ENCODE measurements at places on chromosomes 2 and 18.

DNA sequence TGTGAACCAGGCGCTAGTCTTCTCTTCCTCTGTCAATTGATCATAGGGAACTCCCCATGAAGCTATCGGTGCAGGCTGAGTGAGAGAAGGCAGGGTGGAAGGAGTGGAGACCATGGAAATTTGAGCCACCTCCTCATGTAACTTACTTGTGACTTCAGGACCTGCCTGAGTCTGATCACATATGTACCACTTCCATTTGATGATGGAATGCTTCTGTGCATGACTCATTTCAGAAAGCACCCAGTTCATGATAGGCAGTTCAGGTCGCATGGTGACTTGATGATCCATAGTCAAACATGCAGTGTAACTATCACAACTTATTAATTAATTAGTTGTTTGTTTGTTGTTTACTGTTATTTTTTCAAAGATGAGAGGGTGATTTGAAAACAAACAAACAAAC, 1296.7 kb downstream of the SUCLG1 start:
- no peak for DNase-seq

DNA sequence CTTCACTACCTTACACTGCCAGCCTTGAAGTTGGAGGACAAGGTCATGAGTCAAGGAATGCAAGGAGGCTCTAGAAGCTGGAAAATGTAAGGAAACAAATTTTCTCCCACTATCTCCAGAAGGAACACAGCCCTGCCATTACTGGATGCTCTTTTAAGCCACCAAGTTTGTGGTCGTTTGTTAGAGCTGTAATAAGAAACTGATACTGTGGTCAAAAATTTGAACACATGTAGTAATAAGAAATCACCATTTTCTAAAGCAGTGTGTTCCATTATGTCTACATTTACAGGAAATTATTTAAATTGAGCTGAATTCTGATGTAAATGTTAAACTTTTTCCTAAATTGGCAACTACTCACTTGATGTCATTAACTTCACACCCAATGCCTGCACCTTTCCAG, 729.0 kb downstream of the KCNJ3 start:
- DNase-seq, result no peak

DNA sequence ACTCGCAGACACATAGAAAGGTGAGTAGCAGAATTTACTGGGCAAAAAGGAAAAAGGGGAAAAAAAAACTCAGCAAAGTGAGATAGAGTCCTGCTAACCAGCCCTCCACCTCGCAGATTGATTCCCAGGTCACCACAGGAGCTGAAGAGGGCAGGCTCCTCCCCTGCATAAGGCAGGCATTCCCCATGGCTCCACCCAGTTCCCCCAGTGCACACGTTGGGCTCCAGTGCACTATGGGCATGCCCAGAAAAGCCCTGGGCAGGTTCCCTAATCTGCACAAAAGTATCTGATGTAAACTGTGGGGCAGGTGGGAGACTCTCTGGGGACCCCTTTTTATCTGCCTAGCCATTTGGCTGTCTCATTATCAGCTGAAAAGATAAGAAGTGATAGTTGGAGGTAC, 461.2 kb upstream of the TMEFF2 start:
- DNase-seq, result no peak

GRCh38 chr18:59704146-59704545, 6.9 kb upstream of the CCBE1 start:
- DNase-seq, result no peak

DNA sequence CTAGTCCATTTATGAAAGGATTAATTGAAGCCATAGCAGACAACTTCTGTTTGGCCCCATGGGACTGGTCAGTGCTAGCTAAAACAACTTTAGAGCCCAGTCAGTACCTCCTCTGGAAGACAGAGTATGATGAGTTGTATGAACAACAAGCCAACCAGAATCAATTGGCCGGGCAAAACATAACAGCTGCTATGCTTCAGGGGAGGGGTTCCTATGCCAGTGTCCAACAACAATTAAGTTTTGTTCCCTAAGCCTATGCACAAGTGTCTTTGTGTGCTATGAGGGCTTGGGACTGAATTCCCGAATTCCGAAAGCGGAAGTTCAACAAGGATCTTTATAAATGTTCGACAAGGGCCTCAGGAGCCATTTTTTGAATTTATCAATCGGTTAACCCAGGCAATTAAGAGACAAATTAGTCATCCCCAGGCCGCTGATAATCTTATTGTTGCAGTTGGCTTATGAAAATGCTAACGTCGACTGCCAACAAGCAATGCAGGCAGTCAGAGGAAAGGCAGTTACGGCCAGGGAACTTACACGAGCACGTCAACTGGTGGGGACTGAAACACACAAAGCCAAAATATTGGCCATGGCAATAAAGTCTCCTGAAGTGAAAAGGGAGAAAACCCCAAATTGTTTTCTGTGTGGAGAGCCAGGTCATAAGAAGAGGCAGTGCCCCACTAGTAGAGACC, 57.9 kb downstream of the ZNF638 start:
- no peak for DNase-seq

- DNase-seq, result no peak
Observed at GRCh38 chr2:121135168-121135853, 149.7 kb downstream of the TFCP2L1 start.

- peak; percentile 26 for DNase-seq
Observed at GRCh38 chr18:42274488-42275137, 319.6 kb downstream of the PIK3C3 start.

- no peak for DNase-seq
Observed at GRCh38 chr2:21427606-21428005, 303.8 kb downstream of the TDRD15 start.

DNA sequence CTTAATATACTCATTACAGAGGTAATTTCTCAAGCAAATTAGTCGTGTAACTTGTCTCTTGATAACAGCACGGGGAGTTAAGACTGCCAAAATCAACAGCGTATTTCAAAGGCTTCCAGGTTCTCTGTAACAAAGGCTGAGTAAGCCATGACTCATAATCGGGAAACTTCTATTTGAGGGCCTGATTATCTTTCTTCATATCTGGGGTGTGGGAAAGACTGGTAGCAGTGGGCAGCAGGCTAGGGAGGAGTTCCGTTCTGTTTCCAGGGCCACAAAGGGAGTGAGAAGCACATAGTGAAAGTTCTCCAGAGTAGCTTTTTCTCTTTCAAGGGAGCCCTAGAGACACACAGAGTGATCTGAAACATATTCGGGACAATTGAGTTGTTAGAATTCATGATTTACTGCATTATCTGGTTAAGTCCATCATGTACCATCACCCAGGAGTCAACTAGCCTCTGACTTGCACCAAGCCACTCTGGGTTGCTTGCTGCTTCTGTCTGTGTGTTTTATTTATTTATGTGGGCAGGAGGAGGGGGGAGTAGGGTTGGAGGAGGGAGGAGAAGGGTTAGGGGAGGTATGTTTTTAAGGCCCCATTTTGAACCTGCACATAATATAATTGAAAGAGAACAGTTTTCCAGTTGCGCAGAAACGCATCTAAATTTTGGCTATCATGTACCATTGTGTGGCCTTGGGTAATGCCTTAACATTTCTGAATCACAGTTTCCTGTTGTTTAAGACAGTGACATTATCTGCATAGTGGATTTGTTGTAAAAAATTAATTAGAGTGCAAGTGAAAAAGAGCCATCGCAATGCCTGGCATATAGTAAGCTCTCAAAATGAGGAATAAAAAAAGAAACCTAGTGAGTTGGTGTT, 80.5 kb upstream of the ITPRID2 start:
- peak; percentile 98 for DNase-seq

- no peak for DNase-seq
Observed at GRCh38 chr2:75828826-75829225, 118.1 kb upstream of the GCFC2 start.

- DNase-seq, result no peak
Observed at GRCh38 chr18:50653402-50654093, 93.7 kb downstream of the MAPK4 start.
